ENCODE measurements at places on chromosomes 6 and 20. TPM values are rescaled to one million over a fixed set of nuclear protein-coding genes. Genes with fewer than 3 reads are reported as not detected.

Gene RAB32
- total RNA-seq = 1.1 TPM

Gene IRF4
- total RNA-seq = 601 TPM

DNA sequence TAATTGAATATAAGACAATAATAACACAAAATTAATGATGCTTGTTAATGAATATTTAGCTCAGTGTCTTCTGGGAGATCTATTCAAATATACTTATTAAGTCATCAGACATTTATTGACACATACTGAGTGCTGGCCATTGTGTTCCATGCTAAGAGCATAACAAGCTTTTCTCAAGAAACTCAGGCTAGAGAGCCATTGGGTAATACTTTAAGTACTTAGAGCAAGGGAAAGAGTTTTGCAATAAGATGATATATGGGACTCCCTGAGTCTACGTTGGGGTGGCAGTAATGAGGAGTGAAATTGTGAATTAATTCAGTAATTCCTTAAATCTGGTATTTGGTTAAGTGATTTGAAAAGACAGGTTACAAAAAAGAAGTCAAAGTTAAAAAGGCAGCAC, 11.1 kb downstream of the TMEM200A start:
- DNase-seq = no peak

DNA sequence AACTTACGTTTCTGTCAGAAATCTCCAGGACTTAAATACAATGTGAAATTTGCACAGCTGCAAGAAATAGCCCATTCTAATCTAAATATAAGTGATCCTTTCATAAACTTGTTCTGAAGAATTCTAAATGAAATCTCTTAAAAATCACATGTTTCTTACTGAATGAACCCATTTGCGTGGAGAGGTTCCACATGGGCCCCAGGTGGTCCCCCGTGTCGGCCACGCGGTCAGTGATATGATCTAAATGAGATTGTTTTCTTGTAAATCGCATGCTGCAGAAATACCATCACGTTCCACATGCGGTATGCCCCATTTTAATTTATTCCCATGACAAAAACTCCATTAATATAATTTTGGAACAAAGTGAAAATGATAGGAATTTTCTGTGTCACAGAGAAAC, 818.9 kb upstream of the SLC35B3 start:
- DNase-seq = no peak

DNA sequence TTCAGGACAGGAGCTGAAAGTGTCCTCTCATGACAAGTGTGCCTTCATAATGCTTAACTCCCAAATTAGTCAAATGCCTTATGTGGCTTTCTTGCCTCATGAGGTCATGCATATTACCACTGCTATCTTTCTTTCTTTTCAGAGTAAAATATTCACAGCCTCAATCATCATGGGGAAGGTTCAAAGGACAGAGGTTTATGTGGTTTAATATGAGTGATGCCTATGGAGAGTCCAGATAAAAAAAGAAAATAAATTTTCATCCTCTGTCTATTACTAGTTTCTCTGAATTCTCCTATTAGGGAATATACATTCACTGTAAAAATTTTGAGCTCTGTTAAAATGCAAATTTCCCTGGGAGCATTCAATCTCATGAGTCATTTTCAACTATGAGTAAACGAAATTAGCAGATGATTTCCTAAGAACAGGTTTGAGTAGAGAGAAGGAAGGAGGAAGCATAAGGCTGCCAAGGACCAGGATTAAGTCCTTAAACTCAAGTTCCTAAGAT, 396.9 kb upstream of the ADGRB3 start:
- DNase-seq = no peak

All from activated CD4-positive, alpha-beta T cell treated with anti-CD3 and anti-CD28 coated beads for 36 hours (primary cell).